GM12892 (cell line): ENCODE measurements at places on chromosomes 11 and 22.

GRCh38 chr11:82521427-82521826, 212.2 kb downstream of the FAM181B start:
- no peak for DNase-seq

DNA sequence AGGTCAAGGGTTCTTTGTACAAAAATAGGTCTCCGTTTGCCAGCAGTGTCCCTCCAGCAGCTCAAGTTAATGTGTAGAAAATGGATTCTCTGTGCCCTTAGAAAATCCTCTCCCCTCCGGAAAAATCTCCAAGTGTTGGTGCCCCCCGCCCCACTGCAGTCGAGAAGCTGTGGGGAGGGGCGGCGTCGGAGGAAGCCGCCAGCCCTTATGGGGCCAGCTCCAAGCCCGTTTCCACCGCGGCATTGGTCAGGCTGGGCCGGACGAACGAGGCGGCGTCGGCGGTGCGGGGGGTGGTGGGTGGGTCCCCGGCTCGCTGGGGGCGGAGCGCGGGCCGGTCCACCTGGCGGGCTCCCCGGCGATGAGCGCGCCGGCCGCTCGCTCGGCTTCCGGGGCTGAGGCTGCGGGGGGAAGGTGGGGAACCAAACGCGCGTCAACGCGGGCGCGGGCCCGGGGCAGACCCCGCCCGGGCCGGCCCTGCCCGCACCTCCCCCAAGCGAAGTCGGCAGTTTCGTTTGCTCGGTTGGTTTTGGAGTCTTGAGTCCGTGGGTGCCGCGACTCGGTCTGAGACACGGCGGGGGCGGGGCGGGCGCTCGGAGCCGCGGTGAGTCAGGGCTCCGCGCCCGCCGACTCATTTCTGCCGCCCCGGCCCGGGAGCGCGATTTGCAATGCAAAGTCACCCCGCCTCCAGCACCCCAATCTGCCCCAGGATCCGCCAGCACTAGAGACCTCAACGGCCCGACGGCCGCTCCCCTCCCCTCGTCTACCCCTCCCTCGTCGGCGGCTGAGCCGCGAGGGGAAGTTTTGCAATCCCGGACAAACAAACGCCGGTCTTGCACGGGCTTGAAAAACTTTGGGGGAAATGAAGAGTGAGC, 1.4 kb downstream of the ASCL2 start:
- no peak for DNase-seq

DNA sequence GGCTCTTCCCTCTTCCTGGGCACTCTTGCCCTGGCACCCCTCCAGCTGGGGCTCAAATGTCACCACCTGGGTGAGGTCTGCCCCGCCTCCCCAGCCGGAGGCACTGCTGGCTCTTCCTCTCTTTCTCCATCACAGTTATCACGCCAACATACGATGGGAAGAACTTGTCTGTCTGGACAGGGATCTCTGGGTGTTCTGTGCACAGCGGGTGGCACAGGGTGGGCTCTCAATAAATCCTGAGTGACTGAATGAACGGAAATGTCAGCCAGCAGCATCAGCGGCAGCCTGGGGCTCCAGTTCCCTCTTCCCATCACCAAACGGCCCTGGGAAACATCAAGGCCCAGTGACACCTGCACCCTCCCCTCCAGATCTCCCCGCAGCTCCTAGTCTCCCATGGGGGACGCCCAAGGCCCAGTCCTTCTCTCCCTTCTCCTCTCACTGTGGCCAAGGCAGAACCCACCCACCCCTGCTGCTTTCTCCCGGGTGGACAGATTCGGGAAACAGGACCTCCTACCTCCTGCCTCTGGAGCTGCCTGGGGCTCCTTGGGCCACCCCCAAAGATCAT, 440 bp upstream of the SLC25A45 start:
- DNase-seq: no peak

- DNase-seq: peak; percentile 76
Measured at GRCh38 chr22:36757668-36758211, 18.2 kb downstream of the IFT27 start.

GRCh38 chr11:121933694-121934093, 182.3 kb downstream of the BLID start:
- DNase-seq: no peak

DNA sequence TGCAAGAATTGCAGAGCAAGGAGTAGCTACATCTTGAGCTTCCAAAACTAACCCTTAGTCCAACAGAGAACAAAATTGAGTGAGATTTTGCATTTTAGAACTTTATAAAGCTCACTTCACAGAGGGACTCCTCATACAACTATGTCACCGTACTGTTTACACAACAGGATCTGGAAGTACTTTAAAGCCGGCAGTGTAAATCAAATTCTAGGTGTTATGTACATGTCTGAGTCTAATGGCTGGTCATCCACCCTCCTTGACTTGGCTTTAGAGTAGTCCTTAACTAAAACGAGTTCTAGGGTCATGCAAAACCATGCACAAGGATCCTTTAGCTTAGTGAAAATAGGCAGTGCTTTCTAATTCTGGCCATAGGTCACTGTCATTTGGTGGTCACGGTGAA, 23.5 kb downstream of the IRAG1 start:
- no peak for DNase-seq

DNA sequence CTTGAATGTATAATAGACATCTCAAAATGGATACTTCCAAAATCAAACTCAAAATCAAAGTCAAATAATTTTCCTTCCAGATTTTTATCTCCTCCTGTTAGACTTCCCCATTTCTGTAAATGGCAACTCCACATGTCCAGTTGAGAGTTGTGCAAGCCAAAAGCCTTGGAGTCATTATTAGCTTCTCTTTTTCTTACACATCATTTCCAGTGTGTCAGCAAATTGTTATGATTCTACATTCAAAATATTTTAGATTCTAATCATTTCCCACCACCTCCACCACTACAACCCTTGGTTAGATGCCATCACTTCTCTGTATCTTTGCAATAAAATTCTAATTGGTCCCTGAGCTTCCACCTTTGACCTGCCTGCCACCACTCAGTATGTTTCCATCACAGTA, 155.7 kb downstream of the CNTN5 start:
- DNase-seq: no peak

DNA sequence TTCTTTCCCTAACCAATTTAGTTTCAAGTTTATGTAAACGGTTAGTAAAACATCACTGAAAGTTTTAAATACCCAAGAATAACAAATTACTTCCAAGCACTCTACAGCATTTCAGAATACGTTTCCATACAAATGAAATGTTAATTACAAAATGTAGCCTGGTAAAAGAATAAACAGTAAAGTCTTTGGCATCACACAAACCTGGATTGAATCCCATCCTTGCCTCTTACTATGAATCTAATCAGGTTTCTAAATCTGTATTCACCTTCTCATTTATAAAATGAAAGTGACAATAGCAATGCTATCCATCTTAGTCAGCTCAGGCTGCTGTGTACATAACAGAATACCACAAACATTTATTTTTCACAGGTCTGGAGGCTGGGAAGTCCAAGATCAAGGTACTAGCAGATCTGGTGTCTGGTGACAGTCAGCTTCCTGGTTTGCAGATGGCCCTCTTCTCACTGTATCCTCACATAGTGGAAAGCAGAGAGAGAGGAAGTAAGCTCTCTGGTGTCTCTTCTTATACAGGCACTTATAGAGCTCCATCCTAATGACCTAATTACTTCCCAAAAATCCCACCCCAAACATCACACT, 19.2 kb downstream of the FAM168A start:
- no peak for DNase-seq

- DNase-seq: peak; percentile 46
Measured at GRCh38 chr22:36332623-36333332, 55.0 kb downstream of the MYH9 start.

- DNase-seq: no peak
Measured at GRCh38 chr11:69674267-69674885, 777 bp downstream of the LTO1 start.

DNA sequence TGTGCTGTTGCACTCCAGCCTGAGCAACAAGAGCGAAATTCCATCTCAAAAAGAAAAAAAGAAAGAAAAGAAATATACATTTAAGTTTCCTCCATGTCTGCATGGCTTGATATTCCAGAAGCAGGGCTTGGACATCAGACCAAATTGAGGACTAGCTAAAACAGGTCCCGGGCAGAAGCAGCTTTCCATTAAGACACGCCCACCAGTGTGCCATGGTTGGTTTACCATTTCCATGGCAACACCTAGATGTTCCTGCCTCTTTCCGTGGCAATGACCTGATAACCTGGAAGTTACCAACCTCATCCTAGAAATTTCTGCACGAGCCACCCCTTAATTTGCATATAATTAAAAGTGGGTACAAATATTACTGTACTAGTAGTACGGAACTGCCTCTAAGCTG, 111.3 kb downstream of the NAT10 start:
- DNase-seq: no peak

DNA sequence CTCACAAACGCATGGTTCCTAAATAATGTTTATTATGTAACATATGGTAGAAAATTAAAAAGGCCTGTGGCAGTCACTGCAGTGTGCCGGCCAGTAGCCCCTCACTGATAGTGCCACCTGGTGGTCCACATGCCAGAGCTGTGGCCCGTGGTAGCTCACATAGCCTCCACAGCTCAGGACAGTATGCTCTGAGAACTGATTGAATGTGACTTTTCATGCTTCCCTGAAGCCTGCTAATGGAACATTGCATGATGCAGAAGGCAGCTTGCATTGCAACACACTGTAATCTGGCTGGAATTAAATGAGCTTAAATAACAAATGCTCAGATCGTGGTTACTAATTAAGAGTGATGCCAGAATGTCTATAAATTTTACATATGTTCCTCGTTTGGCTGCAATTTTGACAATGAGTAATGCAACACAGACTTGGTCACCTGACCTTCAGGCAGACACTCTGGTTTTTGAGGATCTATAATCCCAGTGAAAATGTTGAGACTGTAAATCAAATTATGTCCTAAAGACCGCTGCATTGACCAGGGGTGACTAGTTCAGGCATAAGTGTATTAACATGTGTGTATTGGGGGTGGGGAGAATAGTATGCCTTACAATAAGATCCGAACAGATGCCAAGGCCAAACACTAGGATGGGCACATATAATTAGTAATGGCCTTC, 566.4 kb downstream of the METTL15 start:
- DNase-seq: no peak

- DNase-seq: no peak
Measured at GRCh38 chr22:44126807-44127206, 53.9 kb upstream of the PARVG start.

DNA sequence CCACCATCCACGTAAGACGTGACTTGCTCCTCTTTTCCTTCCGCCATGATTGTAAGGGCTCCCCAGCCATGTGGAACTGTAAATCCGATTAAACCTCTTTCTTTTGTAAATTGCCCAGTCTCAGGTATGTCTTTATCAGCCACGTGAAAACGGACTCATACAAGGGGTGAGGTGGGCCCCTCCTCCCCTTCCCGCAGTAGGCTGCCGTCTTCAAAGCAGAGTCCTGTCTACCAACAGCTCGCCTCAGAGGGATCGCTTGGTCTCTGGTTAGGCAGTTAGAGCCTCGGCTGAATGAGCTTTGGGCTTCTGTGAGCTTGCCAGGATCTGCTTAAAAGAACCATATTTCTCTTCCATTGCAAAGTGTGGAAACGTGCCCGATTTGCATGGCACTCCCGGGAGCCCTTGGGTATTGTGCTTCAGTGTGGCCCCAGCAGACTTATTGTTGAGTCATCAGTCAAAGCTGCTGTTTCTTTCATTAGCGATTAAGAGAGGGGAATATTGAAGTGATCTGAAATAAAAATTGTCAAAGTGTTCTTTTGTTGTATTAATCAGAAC, 338.3 kb downstream of the TBC1D22A start:
- DNase-seq: no peak

GRCh38 chr22:39932166-39932565, 28.0 kb upstream of the TMA7B start:
- no peak for DNase-seq

DNA sequence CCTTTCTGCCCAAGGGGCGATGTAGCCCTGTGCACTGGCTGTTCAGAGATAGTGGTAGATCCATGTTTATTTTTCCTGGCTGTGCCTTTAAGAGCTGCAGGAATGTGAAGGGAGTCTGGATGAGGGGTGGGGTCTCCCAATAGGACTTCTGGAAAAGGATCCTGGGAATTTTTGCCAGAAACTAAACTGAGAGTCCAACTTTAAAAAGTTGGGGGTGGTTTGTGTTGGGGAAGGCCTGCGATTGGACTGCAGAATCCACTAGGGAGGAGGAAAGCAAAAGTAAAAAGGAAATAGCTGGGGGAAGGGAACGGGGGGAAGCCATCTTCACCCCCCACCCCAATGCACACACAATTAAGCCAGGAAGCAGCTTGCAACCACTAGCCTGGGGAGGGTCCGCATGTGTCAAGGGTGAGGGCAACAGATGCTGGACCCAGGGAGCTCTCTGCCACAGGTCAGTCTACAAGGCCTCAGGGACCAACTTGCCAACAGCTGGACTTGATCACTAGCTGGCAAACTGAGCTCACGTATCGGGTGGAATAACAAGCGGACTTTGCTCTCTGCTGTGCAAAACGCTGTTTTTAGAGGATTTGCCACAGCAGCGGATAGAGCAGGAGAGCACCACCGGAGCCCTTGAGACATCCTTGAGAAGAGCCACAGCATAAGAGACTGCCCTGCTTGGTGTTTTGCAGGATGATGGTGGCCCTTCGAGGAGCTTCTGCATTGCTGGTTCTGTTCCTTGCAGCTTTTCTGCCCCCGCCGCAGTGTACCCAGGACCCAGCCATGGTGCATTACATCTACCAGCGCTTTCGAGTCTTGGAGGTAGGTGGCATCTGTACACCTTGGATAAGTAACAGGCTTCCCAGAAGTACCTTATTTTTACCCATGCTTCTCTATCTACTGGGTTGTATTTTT, at the start of gene OLFML1:
OLFML1 (plus strand) TSS at position 321 of the 912 bp plus-strand sequence; CDS start at position 691, 370 bp downstream.
- no peak for DNase-seq

DNA sequence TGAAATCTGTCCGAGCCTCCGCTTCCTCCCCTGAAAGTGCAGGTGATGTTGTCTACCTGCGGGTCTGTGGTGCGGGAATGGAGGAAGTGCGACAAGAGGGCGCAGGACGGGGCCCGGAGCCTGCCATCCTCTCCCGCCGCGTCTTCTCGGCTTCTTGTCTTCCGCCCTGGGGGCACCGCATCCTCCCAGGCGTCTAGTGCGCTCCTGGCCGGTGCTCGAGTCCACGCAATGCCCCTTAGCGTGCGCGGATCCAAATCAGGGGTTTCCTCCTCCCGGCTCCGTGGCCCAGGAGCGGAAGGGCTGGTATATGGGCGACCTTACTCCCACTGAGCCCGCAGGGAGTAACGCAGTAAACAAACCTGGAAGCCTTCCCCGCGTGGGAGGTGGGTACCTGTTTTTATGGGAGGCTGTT, 405 bp downstream of the SFI1 start:
- no peak for DNase-seq

DNA sequence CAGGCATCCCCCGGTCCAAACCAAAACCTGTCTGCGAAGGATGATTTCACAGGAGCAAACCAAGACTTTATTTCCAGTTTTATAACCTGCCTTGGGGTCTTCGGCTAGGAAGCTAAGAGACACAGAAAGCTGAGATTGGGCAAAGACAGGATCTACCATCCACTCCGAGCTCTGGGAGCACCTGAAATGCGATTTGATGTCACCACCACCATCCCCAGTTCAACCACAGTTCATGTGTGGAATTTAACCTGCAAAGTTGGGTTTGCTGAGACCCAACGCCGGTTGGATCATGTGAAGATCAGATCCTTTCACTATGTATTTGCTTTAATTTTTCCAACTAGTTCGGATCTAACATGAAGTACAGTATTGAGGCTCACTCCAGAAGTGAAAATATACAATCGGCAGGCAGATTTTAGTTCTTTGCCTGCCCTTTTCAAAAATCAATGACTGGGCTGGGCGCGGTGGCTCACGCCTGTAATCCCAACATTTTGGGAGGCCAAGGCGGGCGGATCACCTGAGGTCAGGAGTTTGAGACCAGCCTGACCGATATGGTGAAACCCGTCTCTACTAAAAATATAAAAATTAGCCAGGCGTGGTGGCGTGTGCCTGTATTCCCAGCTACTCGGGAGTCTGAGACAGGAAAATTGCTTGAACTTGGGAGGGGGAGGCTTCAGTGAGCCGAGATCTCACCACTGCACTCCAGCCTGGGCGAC, 1.4 kb upstream of the C11orf24 start:
- no peak for DNase-seq
